ENCODE measurements at places on chromosomes 7 and 10.

DNA sequence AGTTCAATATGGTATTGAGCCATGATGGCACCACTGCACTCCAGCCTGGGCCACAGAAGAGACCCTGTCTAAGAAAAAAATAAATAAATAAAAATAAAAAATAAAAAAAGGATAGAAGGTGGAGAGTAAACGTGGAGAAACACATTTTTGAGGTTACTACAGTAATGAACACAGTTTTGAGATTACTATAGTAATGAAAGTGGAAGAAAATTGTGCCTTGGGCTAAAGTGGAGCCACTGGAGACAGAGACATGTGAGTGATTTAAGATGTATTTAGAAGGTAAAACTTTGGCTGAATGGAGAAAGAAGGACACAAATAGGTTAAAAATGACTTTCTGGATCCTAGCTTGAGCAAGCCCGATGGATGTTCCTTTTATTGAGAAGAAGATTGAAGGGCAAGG, 76.8 kb downstream of the HGF start:
- DNase-seq: no peak

DNA sequence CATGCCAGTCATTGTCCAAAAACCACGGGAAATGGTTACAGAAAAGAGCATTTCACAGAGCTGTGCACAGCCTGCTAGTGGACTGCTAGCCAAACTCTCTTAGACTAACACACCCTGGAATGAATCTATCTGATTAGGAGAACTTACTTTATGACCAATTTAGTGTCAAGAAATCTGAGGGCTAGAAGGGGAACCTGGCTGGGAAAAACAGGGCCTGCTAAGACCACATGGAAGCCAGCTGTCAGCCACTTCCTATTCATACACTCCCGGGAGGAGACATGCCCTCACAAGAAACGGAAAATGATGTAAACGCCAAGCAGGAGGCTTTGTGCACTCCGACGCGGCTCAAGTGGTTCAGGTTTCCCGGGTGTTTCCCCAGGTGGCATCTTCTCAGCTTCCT, 54.8 kb downstream of the MPP7 start:
- DNase-seq: no peak

DNA sequence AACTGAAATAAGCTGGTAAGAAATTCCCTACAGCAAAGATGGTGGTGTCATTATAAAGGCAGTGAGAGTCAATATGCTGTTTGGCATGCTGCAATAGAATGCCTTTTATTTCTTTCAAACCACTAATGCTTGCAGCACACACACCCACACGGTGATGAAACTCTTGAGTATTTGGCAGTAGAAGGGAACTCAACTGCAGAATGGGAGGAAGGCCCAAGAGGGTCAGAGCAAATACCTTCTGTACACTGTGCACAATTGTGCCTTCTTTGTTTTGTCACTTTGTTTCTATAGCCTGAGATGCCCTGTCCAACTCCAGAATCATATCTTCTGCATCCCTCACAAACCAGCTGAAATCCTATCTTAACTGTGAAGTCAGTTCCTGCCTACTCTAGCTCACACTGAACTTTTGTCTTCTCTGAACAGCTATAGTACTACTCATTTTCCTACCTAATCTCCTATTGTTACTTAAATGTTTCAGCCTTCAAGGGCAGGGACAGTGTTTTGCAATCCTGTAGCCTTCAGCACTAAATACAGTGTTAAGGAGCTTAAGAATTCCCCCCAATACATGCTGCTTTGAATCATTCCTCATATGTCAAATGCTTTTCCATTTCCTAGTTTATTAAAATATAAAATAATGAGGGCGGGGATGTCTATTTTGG, 22.2 kb downstream of the MMS19 start:
- DNase-seq: no peak

DNA sequence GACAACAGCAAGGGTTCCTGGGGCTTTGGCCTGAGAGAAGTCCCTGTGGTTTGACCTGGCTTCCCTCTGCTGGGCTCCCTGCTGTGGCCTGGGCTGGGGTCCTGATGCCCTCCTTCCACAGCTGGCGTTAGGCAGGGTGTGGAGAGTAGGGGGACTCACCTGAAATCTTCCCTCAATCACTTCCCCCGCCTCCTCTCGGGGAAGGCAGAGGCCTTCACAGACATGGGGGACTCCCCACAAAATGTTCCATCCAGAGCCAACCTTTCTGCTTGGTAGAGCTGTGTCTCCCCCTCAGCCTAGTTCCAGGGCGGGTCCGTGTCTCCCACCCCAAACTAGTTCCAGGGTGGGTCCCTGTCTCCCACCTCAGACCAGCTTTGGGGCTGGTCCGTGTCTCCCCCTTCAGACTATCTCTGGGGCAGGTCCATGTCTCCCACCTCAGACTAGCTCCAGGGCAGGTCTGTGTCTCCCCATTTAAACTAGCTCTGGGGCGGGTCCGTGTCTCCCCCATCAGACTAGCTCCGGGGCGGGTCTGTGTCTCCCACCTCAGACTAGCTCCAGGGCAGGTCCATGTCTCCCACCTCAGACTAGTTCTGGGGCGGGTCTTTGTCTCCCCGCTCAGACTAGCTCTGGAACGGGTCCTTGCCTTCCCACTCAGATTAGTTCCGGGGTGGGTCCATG, 2.2 kb downstream of the PVRIG start:
- no peak for DNase-seq

GRCh38 chr7:38476764-38477163, 154.4 kb downstream of the AMPH start:
- DNase-seq: no peak

- no peak for DNase-seq
Measured at GRCh38 chr10:132465193-132465888, 68.3 kb downstream of the PWWP2B start.

- peak; percentile 27 for DNase-seq
Measured at GRCh38 chr7:143882020-143882603, 19.9 kb downstream of the TCAF1 start.

DNA sequence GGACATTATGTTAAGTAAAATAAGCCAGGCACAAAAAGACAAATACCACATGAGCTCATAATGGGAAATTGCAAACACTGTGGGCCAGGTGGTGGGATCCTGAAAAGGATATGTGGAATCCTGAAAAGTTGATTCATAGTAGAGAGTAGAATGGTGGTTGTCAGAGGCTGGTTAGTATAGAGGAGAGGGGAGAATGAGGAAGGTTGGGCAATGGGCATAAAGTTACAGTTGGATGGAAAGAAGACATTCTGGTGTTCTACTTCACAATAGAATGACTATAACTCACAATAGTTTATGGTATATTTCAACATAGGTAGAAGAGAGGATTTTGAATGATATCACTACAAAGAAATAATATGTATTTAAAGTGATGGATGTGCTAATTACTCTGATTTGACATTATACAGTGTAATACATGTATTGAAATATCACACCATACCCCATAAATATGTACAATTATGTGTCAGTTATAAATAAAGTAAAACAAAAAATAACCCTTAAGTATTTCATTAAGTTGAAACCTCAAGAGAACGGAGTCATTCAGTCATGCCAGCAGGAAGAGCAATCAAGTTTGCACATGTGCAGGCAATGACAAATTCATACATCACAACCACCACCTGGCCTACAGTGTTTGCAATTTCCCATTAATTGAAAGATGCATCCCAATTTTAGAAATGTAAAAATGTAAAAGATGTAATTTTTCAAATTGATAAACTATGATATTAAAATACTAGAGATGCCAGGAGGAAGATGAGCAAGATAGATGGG, 156.7 kb downstream of the MAGI2 start:
- no peak for DNase-seq

DNA sequence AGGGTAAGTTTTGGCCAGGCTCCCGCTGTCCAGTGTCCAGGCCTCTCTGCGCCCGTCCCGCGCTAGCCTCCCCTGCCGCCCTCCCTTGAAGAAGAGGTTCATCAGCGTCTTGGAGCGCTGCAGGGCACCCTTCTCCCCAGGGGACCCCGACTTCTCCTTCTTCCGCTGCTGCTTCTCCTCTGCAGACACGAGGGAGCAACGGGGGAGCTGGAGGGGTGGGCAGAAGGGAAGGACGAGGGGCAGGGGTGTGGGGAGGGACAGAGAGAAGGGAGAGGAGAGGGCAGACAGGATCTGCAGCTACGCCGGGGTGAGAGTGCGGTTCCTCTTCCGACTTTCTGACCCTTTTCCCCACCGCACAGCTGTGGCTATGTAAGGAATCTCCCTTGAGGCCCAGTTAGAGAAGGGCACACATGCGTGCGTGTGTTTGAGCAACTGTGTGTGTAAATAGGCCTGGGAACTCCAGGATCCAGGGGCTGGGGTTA, 12.8 kb downstream of the PDZD7 start:
- DNase-seq: peak; percentile 61

DNA sequence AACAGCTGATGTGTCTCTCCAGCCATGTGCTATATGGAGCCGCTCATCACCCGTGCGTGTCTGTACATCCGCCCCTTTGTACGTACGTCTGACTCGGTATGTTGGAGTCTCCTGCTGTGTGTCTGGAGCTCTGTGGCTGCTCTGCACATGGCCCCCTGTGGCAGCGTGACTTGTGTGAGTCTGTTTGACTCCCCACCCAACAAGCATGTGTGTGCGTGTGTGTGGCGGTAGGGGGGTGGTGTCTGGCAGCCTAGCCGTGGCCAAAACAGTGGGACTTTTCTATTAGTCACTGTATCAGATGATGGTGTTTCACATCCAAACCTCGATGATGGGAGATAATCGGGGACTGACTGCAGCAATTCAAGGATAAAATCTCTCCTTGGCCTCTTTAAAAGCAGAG, 94.1 kb downstream of the COL13A1 start:
- DNase-seq: no peak

DNA sequence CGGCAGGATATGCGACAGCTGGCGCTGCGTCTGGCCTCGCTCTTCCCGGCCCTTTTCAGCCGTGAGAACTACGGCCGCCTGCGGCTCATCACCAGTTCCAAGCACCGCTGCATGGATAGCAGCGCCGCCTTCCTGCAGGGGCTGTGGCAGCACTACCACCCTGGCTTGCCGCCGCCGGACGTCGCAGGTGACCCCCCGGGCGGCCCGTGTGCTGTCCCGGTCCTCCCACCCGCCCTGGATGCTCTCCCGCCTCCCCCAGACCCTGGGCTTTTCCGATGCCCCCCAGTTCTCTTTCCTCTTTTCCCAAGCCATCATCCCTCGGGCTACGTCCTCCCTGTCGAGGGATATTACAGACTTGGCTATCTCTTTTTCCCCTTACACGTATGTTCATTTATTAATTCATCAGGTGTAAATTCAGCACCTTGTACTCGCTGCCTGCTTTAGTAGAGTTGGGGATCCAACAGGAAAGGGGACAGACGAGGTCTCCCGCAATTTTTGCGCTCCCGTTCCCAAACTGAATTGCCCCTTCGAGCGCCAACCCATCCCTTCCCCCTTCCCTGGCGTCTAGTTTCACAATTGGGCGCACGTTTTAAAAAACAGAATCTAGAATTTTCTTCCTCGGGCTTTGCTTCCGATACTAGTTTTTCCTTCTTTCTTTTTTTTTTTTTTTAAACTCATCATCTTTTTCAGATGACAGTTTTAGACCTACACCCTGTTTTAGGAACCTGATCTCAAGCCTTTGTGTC, 846 bp downstream of the MINPP1 start:
- DNase-seq: peak; percentile 61

DNA sequence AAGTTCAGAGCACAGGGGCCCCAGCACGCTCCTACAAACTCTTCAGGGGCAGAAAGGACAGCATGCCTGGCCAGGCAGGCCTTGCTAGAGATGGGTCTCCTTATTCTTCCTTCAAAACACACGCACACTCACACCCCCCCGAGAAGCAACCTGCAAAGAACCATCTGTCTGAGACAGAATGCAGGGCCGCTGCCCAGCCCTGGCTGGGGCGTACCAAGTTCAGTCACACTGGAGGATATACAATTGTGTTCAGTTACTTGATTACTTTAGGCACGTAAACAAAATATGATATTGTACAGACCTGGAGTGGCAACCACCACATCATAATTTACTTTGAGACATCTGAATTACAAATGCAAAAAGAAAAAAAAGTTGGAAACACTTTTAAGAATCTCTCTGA, 5.7 kb downstream of the FAM53B start:
- DNase-seq: no peak

DNA sequence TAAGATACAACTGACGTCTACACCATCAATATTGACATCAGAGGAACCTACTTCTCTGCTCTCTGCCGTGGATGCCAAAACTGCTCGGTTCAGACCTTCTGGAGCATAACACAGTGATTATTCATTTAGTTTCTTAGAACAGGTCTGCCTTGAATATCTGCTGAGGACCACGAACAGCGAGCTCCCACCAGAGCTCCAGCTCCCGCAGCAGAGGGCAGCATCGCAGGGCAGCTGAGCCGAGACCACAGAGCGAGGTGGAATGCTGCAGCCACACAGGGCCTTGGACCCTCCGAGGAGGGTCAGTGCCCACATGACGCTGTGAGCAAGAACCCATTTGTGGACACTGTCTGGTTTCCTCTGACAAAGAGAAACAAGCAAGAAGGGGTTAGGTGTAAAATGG, 6.8 kb downstream of the VIPR2 start:
- no peak for DNase-seq

Data from B cell (primary cell).